ENCODE measurements at places on chromosomes 1 and 21.

DNA sequence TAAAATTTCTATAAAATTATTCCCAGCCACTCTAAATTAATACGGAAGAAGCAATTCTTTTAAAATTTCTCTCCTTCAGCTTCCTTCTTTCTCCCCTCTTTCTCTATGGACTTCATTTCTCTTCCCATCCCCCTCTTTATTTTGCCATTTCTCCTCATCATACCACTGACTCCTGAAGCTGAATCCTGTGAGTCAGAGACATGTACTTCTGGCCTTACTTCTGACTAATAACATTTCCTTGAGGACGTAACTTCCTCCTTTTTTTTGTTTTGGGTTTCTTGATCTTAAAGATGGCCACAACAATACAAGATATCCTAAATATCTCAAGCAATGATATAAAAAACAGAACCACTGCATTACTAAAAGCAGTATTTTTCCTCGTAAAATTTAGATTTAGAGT, 63.6 kb upstream of the DENND1B start:
- DNase-seq = no peak

DNA sequence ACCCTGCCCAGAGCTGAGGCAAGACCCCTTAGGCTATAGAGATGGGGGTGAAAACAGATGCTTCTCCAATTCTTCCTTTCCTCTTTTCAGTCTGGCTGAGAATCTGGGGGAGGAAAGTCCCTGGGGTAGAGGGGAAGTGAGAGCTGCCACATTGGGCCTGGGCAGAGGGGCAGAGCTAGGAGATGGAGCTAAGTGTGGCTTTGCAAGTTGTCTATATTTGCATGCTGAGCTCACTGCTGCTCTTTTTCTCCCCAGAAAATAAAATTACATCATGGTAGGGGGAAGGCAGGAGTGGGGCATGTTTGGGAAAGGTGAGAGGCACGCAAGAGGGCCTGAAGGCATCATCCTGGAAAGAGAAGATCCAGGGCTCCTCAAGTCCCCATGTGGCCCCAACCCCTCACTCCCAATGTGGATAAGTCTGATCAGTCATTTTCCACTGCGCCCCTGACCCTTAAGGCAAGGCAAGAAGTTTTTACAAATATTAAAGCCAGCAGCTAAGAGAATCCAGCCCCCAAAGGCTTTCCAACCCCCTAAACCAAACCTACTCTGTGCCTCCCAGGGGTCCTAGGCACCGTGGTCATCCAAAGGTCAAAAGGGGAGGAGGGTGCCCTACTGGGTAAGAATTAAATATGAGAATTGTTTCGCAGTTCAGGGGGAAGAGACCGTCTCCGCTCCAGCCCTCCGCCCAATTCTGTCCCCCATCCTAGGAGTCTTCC, 500 bp upstream of the PEA15 start:
- no peak for DNase-seq

GRCh38 chr1:66553846-66554245, 19.9 kb downstream of the SGIP1 start:
- no peak for DNase-seq

GRCh38 chr1:180954005-180954800, 41.5 kb downstream of the KIAA1614 start:
- DNase-seq = peak; percentile 89

GRCh38 chr1:11559591-11559970, 80.6 kb downstream of the DISP3 start:
- no peak for DNase-seq

DNA sequence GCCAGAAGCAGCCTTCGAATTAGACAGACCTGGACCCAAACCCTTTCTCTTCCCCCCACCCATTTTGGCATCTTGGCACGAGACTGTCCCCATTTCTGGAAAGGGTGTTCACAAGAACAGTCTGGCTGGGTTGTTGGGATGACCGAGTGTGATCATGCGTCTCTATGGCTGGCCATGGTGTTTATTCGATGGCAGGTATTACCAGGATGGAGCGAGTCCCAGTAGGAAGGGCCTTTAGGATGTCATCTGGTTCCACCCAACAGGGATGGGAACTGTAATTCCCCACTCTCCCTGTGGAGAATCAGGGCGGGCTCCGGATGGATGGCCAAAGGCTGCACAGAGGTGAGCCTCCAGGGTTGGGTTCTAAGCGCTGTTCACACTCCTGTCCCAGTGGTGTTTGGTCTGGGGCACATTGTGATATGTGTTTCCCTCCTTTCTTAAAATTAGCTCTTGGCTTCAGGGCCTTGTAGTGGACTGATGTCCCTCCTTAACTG, 33.4 kb upstream of the ATP5PO start:
- DNase-seq = no peak

- DNase-seq = no peak
These were observed 135.7 kb downstream of the CNIH3 start for GRCh38 chr1:224751624-224752311.

DNA sequence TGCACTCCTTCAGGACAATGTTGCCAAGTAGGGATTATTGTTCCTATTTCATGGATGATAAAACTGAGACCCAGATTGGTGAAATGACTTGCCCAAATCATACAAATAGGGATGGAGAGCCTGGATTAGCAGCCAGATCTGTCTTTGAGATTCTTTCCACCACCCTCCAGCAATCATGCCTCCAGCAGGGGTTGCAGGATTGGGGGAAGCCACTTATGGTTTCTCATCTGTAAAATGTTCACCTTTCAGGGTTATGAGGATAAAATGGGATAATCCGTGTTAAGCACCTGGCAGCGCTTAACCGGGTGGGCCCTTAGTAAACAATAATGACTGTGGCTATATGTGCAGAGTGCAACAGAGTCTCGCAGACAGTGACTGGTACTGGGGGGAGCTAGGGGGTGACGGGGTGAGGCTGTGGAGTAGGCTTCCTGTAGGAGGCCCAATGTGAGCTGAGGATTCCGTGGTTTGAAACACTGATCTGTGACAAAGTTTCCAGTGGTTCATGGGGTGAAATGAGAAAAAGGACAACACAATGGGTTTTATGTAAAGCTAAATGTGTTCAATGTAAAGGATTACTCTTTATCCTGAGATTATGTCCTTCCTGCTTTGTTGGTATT, 33.7 kb upstream of the FOXO6 start:
- no peak for DNase-seq

DNA sequence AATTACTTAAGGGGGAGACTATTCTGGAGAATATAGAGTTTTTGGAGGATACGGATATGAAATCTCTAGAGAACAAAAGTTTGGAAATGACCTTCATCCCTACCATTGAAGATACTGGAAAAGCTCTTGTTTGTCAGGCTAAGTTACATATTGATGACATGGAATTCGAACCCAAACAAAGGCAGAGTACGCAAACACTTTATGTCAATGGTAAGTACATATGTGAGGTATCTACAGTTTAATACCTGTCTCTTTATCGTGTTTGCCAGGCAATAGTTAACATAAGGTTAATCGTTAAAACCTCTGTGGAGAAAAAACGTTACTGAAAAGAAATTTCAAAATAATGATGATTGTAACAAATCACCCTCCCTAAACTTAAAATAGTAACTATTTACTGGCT, 11.8 kb downstream of the VCAM1 start:
- DNase-seq = no peak

GRCh38 chr1:177383715-177384114, 213.0 kb downstream of the BRINP2 start:
- DNase-seq = no peak

GRCh38 chr1:179493323-179493722, 82.4 kb downstream of the NPHS2 start:
- DNase-seq = no peak

DNA sequence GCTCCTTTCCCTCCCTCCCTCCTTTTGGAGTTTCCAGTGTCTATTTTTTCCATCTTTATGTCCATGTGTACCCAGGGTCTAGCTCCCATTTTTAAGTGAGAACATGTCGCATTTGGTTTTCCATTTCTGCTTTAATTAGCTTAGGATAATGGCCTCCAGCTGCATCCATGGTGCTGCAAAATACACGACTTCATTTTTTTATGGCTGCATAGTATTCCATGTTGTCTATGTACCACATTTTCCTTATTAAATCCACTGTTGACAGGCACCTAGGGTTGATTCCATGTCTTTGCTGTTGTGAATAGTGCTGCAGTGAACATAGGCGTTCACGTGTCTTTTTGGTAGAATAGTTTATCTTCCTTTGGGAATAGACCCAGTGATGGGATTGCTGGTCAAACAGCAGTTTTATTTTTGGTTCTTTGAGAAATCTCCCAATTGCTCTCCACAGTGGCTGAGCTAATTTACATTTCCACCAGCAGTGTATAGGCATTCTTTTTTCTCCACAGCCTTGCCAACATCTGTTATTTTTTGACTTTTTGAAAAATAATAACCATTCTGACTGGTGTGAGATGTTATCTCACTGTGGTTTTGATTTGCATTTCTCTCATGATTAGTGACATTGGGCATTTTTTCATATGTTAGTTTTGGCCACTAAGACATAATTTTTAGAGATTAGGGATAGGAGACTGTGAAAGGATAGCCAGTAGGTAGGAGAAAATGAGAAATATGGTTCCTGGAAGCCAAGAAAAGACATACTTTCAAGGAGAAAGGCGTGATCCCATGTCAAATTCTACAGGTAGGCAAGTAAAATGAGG, 50.4 kb downstream of the ADAMTS1 start:
- no peak for DNase-seq

DNA sequence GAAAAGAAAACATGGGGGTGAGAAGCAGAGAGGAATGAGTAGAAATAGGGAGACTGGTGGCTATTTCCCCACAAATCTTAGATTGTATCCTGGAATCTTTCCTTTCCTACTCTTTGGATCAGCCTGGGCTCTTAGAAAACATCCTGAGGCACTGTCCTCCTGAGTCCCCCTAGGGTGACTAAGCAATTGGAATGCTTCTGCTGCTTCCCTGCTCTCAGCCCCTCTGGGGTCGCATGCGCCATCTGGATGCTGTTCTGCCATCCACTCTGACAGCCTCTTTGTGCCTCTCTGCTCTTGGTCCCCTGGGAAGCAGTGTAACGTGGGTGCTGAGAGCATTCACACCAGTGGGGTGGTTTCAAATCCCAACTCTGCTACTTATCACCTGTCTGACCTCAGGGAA, 443.0 kb downstream of the SIPA1L2 start:
- DNase-seq = no peak

DNA sequence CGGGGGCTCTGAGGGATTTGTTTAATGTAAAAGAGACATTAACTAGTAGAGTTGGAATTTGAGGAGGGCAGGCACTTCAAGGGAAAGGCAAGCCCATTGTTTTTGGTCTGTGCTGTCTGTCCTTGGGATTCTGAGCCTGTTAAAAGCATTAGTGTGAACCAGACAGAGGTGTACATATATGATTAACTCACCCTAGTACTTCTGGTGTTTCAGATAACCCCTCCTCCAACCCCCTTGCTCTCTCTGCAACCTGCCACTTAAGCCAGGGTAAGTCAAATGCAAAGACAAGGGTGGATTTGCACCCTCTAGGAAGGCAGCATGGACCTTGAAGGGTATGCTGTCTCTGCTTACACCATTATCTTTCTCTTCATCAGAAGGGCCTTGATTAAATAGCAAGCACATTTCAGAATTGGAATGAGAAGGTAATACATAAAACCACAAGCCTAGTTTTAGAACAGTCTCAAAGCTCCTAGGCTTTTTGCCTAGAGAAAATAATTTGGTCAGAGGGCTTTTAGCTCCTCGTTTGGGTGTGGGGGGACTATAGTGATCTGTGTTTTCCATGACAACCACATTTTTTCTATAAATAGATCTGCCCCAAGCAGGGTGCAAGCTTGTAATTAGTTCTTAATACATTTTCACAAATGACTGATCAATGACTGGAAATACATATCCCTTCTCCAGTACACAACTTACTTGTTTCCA, 120.7 kb upstream of the SGIP1 start:
- no peak for DNase-seq

GRCh38 chr21:45119812-45120211, 45.4 kb downstream of the ADARB1 start:
- no peak for DNase-seq

DNA sequence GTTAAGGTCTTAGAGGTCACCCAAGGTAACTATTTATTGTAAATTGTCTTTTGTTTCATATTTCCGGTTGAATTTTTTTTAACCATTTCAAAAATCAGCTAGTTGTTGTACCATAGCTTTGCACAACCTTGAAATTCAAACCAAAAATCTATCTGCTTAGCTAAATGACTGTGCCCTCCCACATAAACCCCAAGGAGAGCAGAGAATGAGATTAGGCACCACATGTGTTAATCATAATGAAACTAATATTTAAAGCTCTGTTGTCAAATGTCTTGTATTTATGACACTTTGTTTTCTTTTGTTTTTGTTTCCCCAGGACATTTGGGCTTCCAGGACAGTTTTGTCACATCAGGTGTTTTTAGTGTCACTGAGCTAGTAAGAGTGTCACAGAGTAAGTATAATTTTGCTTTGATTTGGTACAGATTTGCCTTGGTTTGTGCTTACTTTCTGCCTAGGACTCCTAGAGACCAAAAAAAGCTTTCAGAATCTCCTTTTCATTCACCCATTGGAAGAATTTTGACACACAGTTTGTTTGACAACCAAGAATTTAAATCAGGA, 249.9 kb downstream of the NFIA start:
- no peak for DNase-seq

DNA sequence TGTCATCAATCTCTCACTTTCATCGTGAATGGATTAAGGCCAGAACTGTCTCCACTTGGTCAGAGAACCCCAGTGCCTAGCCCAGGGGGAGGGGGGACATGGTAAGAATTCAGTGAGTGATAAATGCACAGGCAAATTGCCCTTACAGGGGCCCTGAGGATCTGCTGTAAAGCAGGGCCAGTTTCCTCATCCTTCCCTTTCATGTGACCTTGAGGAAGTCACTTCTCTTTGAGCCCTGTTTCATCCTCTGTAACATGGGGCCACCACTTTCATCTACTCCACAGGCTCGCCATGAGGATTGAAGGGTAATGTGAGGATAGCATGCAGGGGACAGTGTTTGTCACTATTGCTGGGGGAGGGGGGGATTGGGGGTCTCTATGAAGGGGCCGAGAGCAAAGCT, 28.1 kb upstream of the C1QA start:
- DNase-seq = no peak

- DNase-seq = peak; percentile 62
These were observed 22.5 kb downstream of the FAM177B start for GRCh38 chr1:222759451-222760035.

DNA sequence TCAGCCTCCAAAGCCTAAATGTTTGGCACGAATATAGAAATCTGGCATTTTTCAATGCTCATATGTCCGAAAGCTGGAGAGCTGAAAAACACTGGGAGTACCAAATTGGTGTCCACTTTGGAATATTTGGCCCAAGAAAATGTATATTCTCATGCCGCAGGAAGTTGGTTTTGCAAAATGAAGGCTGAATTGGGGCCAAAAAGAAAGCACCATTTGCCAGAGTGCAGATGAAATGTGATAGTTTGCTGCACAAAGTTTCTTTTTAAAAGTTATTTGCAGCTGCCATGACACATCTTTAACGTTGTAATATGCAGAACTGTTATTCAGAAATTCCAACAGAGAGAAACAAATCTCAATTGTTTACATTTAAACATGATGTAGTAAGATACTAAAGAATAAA, 124.2 kb upstream of the LYPLAL1 start:
- peak; percentile 93 for DNase-seq

DNA sequence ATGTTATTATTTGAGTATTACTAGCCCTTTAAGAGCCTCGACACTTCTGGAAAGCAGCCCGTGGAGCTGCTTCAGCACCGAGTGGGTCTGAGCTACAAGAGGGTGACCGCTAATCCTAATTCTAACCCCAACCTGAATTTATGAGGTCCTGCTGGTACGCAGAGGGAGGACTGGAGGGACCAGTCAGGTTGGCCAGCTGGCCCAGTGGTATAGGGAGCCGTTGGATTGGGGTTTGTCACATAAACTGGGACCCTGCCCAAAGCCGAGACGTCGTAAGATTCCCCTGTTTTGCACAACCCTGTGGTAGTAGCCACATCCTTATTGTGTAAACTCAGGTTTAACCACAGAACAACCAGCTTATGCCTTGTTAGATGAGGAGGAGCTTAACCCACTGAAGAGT, 60.8 kb upstream of the F3 start:
- no peak for DNase-seq

GRCh38 chr21:36964398-36964797, 2.1 kb downstream of the HLCS start:
- no peak for DNase-seq

All from tongue (tissue), 3 donors.